Spinal cord (tissue), 10 donors: ENCODE measurements at places on chromosomes 5 and 9. TPM values are rescaled to one million over a fixed set of nuclear protein-coding genes. Genes with fewer than 3 reads are reported as not detected.

Gene TICAM2
- polyA plus RNA-seq: 3.3 TPM

GRCh38 chr5:33299621-33300208 lies 141.1 kb upstream of the TARS1 start:
- no peaks in the 10 kb centered on the region for H3K36me3 ChIP-seq
- H3K27ac ChIP-seq: no peak overlapping the region
- peak; percentile 91 for DNase-seq
- H3K4me1 ChIP-seq: no peaks in the 10 kb centered on the region

Gene ACOT12
- 0.80 TPM for polyA plus RNA-seq

Gene TPPP
- polyA plus RNA-seq: 57.8 TPM

DNA sequence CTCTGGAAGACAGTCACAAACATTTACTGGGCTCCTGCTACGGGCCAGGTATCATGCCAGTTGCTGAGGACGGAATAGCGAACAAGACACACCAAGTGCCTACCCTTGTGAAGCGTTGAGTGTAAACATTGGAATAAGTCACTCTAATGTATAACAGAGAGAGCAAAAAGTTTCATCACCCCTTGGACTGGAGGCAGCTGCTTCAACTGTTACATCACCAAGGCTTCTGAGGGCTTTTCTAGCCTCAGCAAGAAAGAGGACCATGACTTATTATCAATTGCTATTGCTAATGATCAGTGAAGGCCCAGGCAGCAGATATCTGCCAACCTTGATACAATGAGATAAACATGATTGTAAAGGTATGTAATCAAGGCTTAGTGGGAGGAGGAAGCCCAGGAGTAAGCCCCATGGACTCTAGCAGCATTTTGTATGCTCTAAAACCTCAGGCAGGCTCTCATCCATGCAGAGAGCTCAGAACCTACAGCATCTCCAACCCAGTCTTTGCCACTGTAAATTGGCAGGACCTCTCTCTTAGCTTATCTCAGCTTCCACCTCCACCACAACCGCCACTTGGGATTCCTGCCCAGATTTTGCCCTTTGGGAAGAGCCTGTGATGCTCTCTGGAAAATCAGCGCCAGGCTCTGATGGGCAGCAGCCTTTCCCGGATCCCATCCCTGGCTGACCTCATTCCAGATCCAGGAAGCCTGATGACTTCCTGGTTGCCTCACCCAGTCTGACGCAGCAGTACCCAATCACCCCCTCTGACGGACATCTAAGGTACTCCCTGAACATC lies 54.5 kb downstream of the ADAM19 start:
- H3K27me3 ChIP-seq: no peaks in the 10 kb centered on the region
- peaks cover 19% of the 10 kb centered on the region for H3K4me1 ChIP-seq
- no peak overlapping the region for H3K4me3 ChIP-seq
- no peak for DNase-seq
- peaks cover 3% of the 10 kb centered on the region for H3K36me3 ChIP-seq

DNA sequence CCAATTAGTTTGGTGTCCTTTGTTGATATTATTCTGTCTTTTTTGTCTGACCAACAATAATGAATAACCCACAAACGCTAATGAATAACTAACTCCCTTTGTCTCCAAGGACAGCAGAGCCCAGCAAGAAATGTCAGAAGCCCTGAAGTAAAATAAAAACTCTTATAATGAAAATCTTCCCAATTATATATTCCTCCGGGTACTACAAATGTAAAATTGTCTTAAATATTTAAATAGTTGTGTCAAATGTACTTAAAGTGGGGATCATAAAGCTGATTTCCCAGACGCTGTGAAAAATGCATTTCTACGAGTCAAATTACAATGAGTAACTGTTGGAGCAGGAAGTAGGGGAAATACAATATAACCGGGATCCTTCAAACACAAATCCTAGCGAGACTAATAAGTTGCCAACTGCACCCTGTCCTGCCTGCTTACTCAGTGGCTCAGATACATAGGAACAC lies 22.3 kb downstream of the GLIS3 start:
- no peak overlapping the region for H3K27ac ChIP-seq
- H3K4me1 ChIP-seq: no peaks in the 10 kb centered on the region
- H3K36me3 ChIP-seq: no peaks in the 10 kb centered on the region
- H3K27me3 ChIP-seq: no peaks in the 10 kb centered on the region

GRCh38 chr5:95734187-95734586 lies 3.1 kb downstream of the RHOBTB3 start:
- peaks cover 3% of the 10 kb centered on the region for H3K36me3 ChIP-seq
- no peaks in the 10 kb centered on the region for H3K4me1 ChIP-seq
- no peaks in the 10 kb centered on the region for H3K27me3 ChIP-seq
- no peak for DNase-seq
- H3K27ac ChIP-seq: no peak overlapping the region
